HCEC 1CT (cell line): ENCODE measurements at places on chromosomes 7 and 10.
A peak's percentile ranks its signal among the peaks of the same experiment; 100 is the strongest.

DNA sequence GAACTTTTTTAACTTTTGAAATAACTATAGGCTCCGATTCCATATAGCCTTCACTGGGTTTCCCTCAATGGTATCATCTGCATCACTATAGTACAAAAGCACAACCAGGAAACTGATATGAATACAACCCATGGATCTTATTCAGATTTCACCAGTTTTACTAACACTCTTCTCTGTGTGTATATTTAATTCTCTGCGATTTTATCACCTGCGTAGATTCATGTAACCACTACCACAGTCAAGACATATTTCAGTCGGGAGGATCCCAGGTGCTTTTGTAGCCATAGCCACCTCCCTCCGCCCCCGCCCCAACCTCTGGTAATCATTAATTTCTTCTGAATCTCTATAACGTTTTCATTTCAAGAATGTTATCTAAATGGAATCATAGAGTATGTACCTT lies 82.8 kb upstream of the C7orf33 start:
- no peak for DNase-seq

- DNase-seq = no peak
Observed at GRCh38 chr10:70374775-70375614, 7.4 kb downstream of the LRRC20 start.

- DNase-seq = no peak
Observed at GRCh38 chr10:73935895-73936294, 25.0 kb downstream of the PLAU start.

GRCh38 chr7:17038160-17038782 lies 156.5 kb upstream of the AGR3 start:
- no peak for DNase-seq

DNA sequence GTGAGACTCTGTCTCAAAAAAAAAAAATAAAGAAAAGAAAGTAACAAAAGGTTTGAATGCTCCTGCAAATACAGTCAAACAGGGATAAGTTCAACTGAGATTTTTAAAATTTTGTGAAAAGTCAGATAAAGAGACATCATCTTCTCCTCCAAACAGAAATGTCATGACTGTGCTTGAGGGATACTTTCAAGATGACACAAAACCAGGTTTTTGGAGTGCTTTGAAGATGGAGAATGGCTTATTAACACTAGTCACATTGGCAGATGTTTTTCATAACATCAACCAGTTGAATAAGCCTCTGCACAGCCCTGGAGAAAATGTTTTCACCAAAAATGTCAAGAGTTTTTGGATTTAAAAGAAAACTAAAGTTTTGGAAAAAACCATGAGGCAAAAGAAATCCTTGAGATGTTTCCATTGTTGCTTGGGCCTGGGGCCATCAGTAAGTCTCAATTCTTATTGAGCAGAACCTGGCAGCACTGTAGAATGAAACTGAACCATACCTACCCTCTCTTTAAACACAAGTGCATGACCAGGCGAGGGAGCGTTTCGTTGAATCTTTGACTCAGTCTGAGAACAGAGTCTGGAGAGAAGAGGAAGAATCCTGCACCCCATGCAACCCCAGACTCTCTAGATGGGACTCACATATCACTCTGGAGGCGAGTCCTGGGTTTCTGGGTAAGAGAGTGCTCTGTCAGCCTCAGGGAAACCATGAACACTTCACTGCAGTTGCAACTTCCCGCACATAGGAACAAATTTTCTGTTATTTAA lies 37.4 kb upstream of the PRKCQ start:
- DNase-seq = no peak

DNA sequence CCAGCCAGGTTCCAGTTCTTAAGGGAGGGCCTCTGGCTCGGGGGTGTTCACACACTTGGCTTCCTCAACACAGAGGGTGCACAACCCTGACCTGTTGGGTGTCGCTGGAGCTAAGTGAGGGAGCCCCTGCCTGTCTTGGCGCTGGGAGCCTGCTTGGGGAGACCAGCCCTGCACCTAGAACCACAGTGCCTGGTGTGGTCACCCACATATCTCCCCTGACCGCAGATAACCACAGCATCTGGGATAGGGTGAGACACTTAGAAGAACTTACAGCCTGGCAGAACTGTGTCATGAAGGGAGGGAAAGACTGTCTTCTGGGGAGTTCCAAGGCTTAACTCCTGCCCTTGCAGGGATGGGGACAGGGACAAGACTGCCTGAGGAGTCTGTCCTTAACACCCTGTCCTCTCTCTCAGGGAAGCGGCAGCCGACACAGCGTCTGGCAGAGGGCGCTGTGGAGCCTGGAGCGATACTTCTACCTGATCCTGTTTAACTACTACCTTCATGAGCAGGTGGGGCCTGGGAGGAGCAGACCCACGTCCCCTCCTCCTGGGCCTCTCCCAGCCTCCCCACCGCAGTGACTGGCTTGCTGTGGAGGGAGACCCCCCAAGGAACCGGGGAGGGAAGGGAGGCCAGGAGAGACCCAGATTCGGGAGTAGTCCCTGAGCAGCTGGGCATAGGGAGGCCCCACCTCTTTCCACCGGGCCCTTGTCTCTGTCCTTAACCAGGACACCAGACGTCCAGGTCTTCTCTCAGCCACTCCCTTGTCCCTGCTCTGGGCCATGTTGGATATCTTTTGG lies 59.0 kb downstream of the PALD1 start:
- no peak for DNase-seq

DNA sequence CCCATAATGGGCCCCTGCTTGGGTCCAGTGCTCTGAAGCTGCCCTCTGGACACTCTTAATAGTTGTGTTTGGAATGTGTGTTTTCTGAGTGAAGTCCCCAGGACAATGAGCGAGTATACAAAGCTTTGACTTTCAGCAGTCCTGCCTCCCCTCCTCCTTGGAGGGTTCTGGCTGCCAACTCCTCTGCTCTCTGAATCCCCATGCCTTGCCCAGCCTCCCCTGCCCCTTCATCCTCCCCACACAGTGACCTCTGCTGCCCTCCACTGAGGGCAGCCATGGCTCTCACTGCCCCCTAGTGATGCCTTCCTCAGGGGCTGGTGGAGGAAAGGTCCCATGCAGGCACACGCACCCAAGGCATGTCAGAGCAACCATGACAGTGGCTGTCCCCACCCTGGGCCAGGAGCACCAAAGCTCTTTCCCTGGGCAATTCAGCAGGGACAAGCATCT lies 40.9 kb downstream of the FRMPD2 start:
- no peak for DNase-seq

DNA sequence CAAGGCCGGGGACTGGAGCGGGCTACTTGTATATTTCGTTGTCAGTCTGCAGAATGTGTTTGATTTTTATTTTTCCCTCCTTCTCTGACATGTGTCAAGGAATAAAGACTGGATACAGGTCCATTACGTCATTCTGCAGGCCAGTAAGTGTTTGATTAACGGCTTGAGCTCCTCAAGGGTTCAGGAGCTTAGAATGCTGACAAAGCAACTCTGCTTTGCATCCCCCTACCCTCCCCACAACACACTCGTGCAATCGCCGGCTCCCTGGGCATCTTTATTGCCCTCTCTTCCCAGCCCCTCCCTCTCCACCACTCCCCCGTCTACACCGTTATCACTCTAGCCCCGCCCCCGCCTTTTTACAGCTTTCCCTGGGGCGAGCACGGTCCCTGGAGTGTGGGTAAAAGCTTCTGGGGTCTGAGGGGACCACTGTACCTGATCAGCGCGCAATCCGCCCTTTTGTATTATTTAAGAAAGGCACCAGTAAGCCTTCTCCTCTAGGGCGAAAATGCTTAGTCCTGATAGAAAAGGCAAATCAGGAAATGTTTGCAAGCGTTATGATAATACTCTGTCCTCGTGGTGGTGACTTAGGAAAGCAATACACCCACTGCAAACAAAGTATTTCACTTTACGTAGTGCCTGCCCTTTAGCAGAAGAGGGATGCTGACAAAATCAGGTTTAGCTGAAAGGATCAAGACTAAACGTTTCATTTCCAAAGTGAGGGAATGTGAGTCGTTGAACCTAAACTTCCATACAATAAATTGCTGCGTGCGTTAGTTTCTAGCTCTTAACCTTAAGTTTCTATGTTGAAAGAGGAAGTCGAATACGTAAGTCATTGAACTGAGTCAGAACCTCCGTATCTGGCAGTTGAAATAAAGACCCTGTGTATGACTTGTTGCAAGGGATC lies 1.4 kb upstream of the CREB5 start:
- peak; percentile 61 for DNase-seq

- peak; percentile 22 for DNase-seq
Observed at GRCh38 chr7:17307000-17307399, 8.5 kb downstream of the AHR start.

DNA sequence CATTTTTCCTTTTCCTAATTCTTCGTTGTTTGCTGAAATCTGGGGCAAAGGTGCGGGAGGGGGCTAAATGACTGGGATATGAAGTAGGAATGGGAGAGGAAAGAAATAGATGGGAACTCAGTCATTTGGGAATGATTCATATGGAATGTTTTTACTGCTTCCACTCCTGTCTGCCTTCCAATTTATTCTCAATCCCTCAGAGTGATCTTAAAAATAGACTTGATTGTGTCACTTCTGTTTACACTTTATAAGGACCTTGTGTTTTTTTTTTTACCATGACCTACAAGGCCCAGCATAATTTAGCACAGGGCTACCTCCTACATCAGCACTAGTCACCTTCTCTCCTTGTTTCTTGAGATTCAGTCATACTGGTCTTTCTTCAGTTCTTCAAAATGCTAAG lies 97.9 kb downstream of the PTEN start:
- peak; percentile 94 for DNase-seq

GRCh38 chr7:70696201-70696754 lies 435.7 kb upstream of the GALNT17 start:
- no peak for DNase-seq

DNA sequence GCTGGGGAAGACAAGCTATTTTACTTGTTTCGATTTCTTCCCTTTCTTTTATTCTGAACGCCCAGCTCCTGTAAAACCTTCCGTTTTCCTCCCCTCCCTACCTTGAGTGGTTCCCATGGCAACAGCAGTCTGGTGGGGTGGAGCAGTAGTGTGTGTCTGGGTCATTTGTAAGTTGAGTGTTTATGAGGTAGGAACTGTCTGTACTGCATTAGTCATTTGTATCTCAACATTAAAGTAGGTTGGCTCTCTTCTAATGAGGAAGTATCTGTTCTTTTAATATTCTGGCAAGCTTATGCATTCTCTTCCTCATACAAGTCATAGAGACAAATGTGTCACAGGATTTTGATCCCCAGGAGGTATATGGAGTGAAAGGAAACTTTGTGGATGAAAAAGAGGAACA lies 85.3 kb upstream of the CCDC6 start:
- DNase-seq = peak; percentile 6

DNA sequence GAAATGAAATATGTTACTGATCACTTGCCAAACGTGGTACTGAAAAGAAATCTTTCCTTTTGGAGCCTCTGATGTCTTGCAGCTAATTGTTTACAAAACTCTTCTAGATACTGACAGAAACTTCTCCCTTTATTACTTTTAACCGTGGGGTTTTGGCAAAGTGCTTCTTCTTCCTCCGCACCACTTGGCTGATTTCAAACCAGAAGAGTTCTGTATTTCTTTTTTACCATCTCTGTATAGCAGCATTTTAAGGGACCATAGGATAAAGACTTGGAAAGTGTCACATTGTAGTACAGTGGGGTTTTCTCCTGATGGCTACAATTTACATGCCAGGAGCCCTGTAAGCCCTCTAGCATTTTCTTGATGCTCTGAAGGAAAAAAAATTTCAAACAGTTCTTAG lies 21.9 kb upstream of the CREB5 start:
- no peak for DNase-seq

GRCh38 chr10:77165445-77166208 lies 472.0 kb downstream of the KCNMA1 start:
- DNase-seq = peak; percentile 67

- DNase-seq = no peak
Observed at GRCh38 chr7:24728121-24728500, 29.2 kb downstream of the GSDME start.

DNA sequence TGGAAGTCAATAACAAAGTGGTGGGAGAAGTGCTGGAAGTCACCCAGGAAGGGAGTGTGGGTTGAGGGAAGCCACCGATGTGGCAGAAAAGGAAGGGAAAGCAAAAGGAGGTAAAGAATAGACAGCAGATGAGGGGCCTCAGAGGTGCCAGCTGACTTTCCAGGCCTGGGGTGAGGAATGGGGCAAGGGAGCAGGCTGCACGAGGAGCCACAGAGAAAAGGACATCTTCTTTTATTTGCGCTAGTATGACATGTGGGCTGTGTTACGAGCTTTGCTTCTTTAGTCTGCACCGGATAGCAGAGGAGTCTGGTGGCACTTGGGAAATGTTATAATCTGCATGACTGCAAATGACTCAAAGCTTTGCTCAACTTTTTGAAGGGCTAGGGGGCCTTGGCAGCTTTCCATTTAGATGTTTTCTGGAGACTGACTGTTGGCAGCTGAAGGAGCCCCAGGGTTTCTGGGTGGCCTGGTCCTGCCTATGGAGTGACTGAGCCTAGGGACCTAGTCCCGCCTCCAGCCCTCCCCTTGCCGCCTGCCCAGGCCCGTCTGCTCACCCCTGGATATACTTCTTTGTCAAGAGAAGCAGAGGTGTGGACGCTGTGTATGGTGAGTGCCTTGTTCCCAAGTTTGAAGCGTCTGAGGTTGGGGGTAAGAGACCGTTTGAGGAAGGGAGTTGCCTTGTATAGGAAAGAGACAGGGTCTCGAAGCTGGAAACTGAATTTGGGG lies 5.1 kb downstream of the PRXL2A start:
- no peak for DNase-seq

- DNase-seq = no peak
Observed at GRCh38 chr10:4279655-4280054, 494.6 kb upstream of the KLF6 start.

- no peak for DNase-seq
Observed at GRCh38 chr7:420142-421093, 99.2 kb downstream of the PDGFA start.

GRCh38 chr10:60576130-60577069 lies 186.7 kb upstream of the ANK3 start:
- no peak for DNase-seq

DNA sequence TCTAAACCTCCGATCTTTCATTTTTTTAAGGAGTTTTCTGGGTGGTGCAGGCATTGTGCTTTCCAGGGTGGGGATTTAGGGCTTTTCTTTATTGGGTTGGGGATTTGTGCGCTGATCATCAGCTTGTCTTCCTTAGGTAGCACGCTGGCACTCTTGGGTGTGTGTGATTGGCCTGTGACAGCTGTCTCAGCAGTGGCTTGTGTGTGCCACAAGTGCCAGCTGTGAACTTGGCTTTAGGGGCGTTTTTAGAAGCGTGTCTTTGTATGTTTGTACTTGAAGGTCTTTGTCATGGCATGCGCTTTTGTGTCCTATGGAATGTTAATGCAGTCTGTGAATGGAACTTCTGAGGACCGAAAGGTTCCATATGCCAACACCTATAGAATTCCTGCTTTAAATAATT lies 788 bp downstream of the AKAP9 start:
- DNase-seq = peak; percentile 7

DNA sequence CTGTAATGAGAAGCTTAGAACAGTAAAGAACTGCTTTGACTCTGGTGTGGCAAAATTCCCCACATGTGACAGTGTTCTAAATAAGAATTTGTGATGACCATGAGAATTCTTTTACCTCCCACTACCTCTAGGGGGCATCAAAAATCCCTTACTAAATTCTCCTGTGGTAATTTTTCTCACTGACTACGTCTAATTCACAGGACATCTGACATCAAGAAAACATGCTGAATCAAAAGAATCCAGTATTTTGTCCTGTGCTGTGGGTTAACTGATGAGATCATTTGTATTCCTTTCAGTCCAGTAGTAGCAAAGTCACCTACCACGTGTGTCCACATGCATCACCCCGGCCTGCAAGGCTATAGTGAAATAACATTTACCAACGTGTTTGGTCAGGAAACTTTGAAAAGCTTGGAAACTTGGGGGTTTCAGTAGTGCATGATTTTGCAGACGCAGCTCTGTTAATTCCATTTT lies 103.8 kb downstream of the ATE1 start:
- peak; percentile 37 for DNase-seq

GRCh38 chr10:119132521-119133345 lies 28.8 kb downstream of the DENND10 start:
- DNase-seq = no peak
